ENCODE measurements at places on chromosomes 12 and 14.

GRCh38 chr12:11555743-11556625 is 93.5 kb upstream of the ETV6 start:
- DNase-seq = no peak

- no peak for DNase-seq
Measured at GRCh38 chr12:126781593-126781992, 1485.4 kb upstream of the TMEM132C start.

GRCh38 chr12:27777141-27777540 is 2.9 kb upstream of the KLHL42 start:
- DNase-seq = no peak

DNA sequence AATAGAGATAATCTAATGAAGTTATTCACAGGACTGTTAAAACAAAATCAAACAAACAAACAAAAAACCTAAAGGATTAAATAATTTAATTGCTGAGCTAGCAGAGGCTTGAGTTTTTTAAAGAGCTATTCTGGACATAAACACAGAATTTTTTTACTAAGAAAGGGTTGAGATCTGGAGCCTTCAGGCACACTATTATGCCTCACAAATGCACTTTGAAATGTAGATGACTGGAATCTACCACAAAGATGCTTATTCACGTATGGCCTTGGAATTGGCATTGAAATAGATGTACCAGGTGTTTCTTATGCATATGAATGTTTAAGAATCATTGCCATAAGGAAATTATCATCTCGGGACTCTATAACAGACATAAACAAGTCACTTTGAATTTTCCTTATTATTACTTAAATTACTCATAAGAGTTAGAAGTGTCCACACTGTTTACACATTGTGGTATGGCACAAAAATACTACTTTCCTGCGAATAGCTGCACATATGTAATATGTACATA is 21.6 kb downstream of the PUS7L start:
- no peak for DNase-seq

GRCh38 chr12:98022961-98023360 is 492.4 kb upstream of the TMPO start:
- no peak for DNase-seq

DNA sequence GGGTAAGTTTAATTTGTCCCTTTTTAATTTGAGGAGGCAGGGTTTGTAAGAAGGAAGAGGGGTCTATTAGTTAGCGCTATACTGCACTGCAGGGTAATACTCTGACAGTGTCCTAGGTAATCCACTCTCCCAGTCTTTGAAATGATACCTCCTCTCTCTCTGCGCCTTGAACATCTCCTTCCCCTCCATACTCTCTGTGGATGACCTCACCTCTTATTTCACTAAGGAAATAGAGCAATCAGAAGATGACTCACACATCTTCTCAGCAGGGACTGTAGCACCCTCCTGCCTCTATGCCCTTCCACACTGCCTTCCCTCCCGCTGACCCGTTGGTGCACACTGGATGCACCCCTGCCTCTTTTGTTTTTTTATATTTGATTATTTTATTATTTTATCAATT is 94.2 kb downstream of the GRIP1 start:
- DNase-seq = no peak

- DNase-seq = no peak
Measured at GRCh38 chr12:9694241-9694640, 24.7 kb downstream of the CLEC2D start.

DNA sequence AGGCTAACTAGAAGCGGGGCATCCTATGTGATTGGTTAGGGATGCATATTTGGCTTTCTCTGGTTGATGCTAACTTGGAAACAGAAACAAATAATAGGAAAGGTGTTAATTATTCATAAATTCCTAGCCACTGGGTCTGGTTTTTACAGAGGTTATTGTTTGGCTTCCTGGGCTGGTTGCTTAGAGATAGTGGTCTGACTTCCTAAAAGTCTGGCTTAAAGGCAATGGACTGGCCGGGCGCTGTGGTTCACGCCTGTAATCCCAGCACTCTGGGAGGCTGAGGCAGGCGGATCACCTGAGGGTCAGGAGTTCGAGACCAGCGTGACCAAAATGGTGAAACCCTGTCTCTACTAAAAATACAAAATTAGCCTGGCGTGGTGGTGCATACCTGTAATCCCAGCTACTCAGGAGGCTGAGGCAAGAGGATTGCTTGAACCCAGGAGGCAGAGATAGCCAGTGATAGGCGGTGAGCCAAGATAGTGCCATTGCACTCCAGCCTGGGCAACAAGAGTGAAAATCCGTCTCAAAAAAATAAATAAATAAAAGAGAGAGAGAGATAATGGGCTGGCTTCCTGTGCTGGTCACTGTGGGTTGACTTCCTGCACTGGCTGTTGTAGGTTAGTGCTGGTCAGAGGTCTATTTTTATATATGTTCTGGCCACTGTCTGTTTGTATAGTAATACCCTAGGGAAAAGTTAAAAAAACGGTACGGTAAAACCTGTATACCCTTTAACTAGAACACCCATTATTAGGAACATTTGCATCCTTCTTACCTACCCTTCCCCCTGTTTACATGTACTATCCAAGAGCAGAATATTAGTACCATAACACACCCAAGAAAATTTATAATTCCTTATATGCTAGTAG is 24.1 kb downstream of the OR6S1 start:
- DNase-seq = no peak

- DNase-seq = no peak
Measured at GRCh38 chr12:129169928-129170327, 316.6 kb downstream of the GLT1D1 start.
